ENCODE measurements at places on chromosomes 1 and 21.
A peak's percentile ranks its signal among the peaks of the same experiment; 100 is the strongest.

- DNase-seq, result no peak
Measured at GRCh38 chr1:18927082-18927653, 24.8 kb upstream of the ALDH4A1 start.

- DNase-seq, result no peak
Measured at GRCh38 chr1:46224966-46225365, 21.8 kb downstream of the LURAP1 start.

DNA sequence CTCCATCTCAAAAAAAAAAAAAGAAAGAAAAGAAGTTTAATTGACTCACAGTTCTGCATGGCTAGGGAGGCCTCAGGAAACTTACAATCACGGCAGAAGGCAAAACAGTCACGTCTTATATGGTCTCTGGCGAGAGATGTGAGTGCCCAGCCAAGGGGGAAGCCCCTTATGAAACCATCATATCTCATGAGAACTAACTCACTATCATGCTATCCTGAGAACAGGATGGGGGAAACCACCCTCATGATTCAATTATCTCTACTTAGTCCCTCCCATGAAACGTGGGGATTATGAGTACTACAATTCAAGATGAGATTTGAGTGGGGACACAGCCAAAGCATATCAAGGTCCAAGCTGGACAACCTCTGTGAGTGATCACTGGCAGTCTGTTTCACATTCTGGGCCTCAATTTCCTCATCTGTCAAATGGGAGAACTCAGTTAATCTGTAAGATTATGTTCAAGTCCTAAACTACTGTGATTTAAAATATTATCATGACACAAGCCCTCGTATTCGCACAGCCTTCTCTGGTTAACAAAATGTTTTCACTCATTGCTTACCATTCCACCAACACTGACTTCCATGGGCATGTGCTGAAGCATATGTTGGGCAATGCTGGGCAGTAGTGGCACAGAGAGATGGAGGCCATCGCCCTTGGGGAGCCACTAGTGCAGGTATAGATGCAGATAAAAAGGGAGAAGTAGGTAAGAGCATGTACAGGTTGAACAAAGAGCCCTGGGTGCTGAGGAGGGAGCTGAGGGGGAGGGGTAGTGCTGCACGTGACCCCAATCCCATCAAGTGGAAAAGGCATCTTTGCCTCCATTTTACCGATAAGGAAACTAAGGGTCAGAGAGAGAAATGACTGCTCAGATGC, 46.2 kb upstream of the SLC2A1 start:
- DNase-seq, result no peak

DNA sequence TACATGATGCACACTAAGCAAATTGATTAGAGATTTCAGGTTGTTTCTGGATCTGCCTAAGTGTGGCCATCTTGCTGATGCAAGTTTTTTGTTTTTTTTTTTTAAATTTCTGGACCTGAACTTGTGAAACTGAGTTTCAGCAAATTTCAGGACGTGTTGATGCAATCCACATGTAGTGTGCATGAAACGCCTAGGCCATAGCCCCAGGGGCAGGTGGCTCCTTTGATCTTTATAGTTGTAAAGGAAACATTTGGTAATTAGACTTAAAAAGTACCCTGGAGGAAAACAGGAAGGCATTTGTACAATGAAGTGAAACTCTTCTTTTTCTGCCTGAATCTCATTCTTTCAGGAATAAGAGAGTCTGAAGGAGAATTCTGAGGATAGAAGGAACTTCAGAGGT, 162.2 kb upstream of the LHX8 start:
- no peak for DNase-seq

DNA sequence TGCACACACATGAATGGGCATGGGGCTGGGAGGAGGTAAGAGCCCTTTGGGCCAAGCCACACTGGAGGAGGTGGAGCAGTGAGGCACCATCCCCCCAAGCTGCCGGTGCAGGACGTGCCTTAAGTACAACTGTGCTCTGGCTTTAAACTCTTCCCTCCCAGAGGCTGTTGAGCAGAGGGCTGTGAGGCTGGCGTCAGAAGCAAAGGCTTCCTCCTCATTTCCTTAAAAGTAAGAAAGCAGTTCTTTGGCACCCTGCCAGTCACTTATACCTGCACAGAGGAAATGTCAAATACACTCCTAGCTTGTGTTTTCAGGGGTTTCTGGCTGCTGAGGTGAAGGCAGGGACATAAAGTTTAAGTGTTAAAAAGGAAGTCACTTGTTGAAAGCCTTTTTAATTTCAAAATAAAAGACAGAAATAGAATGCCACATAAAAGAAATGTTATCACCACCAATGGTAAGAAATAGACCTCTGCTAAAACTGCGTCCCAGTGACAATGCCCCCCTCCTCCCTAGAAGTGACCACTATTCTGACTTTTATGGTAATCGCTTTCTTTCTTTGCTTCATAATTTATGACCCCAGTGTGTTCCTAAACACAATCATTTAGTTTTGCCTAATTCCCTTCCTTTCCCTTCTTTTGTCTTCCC, 33.0 kb downstream of the LAMC2 start:
- no peak for DNase-seq

DNA sequence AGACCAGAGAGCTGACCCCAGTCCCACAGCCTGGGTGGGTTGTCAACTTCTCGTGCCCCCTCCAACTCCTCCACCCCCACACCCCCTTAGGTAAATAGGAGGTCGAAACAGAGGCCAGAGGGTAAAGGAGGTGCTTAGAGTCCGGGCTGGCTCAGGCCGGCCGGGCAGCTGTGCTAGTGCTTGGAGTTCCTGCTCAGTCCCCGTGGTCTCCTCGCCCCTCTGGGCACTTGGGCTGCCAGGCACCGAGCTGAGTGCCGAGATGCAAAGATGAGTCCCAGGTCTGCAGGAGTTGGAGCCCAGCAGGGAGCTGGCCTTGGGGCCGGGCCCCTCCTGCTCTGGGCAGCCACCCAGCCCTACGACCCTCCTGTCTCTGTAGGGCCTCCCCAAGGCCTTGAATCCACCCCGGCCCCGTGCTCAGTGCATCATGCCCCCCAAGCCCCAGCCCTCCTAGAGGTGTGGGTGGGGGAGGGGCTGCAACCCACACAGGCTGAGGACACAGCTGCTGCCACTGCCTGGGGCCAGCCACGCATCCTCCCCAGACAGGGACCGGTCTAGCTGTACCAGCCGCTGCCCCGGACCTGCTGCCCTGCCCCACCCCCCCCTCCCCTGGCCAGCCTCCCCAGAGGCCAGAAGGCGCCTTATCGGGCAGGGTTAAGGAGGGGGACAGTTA, 1.9 kb downstream of the SMIM1 start:
- no peak for DNase-seq

GRCh38 chr1:237634922-237635321, 255.8 kb downstream of the ZP4 start:
- DNase-seq, result no peak

GRCh38 chr1:224774378-224774777, 155.1 kb upstream of the DNAH14 start:
- no peak for DNase-seq

DNA sequence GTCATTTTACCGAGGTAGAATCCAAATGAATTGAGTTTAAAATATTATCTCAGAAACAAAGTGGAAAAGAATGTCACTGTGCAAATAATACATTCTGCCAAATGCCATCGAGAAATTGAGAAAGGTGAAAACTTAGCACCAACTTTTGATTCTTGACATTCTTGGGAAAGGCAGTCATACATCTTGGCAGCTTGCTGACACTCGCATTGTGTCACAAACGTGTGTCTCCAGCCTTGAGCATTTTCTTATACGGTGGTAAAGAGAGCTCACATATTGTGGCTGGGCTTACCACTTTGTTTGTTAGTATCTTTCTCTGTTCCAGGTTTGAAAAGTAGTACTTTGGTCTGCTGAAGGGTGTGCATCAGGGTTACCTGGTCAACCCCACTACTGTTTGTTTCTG, 1456.1 kb downstream of the BRINP3 start:
- DNase-seq, result no peak

GRCh38 chr1:3443807-3444206, 10.7 kb upstream of the ARHGEF16 start:
- DNase-seq, result no peak

DNA sequence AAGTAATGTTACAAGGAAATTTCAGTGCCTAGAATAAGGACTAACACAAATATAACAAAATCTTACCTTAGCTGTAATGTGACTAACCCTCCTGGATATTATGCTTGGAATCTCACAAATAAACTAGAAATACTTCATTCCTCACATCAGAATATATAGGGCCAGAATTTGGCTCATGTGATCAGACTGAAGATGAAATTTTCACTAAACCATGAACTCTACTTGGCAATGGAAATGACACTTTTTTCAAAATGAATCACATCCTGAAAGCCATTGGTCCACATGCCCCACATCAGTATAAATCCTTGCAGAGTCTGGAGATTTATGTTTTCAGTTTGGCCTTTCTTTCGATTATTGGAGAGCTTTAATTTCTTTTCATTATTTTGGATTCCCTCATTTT, 227.8 kb downstream of the NRIP1 start:
- DNase-seq, result no peak

DNA sequence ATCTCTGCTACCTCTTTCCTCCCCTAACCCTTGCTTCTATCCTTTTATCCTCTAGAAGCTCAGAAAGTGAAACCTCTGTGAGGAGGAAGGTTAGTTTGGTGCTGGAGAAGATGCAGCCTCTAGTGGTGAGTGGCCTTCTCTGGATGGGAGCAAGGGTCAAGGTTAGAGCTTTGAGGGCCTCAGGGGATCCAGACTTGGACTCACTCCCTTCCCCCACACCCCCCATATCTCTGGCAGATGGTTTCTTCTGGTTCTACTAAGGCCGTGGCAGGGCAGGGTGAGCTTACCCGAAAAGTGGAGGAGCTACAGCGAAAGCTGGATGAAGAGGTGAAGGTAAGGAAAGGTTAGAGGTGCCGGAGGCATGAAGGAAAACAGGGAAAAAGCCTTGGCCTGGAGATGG, 9.2 kb downstream of the CGN start:
- DNase-seq, result no peak

GRCh38 chr1:66012106-66012784, 219.6 kb downstream of the PDE4B start:
- DNase-seq, result no peak

GRCh38 chr1:85028151-85028550, 20.1 kb downstream of the MCOLN3 start:
- no peak for DNase-seq

DNA sequence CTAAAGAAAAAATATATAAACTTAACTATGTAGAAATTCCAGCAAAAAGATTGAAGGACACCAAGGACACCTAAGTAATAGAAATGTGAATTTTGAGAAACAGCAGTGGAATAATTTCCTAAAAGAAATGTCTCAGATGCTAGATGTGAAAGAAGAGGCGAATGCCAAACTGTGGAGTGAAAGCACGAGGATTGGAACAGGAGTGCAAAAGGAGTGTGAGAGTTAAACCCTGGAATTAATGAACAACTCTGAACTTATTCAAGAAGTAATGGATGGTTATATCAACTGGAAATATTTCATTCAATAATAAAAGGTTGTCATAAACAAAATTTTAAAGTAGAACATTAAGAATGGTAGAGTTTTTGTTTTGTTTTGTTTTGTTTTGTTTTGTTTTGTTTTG, 78.5 kb upstream of the SGIP1 start:
- no peak for DNase-seq

- no peak for DNase-seq
Measured at GRCh38 chr1:12620488-12620865, 2.5 kb upstream of the DHRS3 start.

DNA sequence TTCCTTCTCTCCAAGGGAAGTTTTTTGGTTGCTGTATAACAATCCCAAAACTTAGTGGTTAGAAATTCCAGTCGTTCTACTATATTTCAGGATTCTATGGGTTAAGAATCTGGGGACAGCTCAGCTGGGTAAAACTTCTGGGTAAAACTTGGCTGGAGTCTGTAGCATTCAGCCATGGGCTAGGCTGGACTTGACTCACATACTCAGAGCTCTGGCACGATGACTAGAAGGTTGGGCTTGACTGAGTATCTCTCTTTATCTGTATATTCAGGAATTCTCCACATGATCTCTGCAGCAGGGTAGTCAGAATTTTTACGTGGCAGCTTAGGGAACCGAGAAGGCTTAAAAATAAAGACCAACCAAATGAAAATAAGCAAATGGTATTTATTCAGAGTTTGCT, 28.2 kb upstream of the HRNR start:
- no peak for DNase-seq

- DNase-seq, result peak; percentile 91
Measured at GRCh38 chr1:235910357-235911299, 43.9 kb upstream of the LYST start.

GRCh38 chr21:42056468-42056867, 14.6 kb upstream of the UMODL1 start:
- no peak for DNase-seq
